K562 (cell line): ENCODE measurements at places on chromosomes 6 and 20. TPM values are rescaled to one million over a fixed set of nuclear protein-coding genes. Genes with fewer than 3 reads are reported as not detected.
A peak's percentile ranks its signal among the peaks of the same experiment; 100 is the strongest.

- no peak for DNase-seq
Measured at GRCh38 chr6:131776985-131777384, 30.8 kb upstream of the ENPP1 start.

The HRH3 gene
- not detected in 2 replicates for total RNA-seq

DNA sequence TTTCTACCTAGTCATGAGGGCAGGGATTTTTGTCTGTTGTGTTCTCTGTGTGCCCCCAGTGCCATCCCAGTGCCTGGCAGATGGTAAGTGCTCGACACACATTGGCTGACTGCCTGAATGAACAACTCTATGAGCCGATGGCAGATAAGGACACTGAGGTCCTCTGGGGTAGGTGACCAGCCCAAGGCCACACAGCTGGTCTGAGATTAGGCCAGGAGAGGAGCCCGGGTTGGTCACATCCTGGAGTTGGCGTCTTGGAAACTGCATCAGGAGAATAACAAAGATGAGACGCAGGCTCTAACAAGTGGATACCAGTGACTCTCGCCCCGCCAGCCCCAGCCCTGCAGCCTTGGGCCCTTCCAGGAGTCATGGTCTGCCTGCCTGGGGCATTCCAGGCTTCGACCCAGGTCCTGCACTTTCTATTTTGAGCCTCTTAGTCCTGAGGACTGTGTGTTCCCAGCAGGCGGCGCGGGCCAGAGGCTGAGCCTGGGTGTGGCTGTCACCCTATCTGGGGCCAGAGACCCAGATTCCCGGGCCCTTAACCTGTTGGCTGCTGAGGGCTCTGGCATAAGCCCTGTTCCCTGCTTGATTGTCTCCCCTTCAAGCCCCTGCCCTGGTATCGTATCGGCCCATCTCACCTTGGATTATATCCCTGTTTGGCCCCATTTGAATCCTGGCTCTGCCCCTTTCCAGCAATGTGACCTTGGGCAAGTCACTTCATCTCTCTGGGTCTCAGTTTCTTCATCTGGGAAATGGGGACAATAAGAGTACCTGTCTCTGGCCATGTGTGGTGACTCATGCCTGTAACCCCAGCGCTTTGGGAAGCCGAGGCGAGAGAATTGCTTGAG, 88.3 kb downstream of the CEBPB start:
- DNase-seq, result peak; percentile 86

GRCh38 chr6:130239755-130240154, 17.0 kb upstream of the SAMD3 start:
- DNase-seq, result no peak

GRCh38 chr6:48151142-48151541, 40.1 kb upstream of the PTCHD4 start:
- DNase-seq, result no peak

- DNase-seq, result no peak
Measured at GRCh38 chr6:108746366-108746765, 101.9 kb upstream of the ARMC2 start.

- peak; percentile 12 for DNase-seq
Measured at GRCh38 chr6:81938991-81939732, 186.7 kb upstream of the TENT5A start.
